Caco-2 (cell line): ENCODE measurements at places on chromosomes 2 and 18.

- peaks cover 6% of the 10 kb centered on the region; the same call in 1 of the 2 replicates for H3K4me1 ChIP-seq
- H3K4me3 ChIP-seq: no peak overlapping the region
- DNase-seq: no peak
- H3K27me3 ChIP-seq: no peaks in the 10 kb centered on the region
- no peak overlapping the region for H3K27ac ChIP-seq
Observed at GRCh38 chr2:19536136-19536535, 177.7 kb upstream of the OSR1 start.

GRCh38 chr2:235924675-235925063 lies 243.5 kb downstream of the GBX2 start:
- no peaks in the 10 kb centered on the region for H3K27me3 ChIP-seq
- H3K36me3 ChIP-seq: no peaks in the 10 kb centered on the region
- no peaks in the 10 kb centered on the region; the same call in 1 of the 2 replicates for H3K4me1 ChIP-seq
- H3K4me3 ChIP-seq: no peak overlapping the region
- no peak for DNase-seq

DNA sequence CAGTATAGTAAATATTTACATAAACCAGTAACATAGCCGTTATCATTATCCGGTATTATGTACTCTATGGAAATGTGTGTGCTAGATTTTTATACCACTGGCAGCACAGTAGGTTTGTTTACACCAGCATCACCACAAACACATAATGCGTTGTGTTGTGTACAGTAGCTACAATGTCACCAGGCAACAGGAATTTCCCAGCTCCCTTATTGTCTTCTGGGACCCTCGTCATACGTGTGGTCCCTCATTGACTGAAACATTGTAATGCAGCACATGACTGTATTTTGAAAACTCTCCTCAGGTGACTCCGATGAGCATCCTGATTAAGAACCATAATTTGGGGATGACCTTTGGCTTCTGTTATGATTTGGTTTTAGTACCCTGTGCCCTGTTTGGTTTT lies 31.3 kb downstream of the EHD3 start:
- no peak overlapping the region for H3K4me3 ChIP-seq
- H3K27me3 ChIP-seq: no peaks in the 10 kb centered on the region
- no peak for DNase-seq
- H3K4me1 ChIP-seq: no peaks in the 10 kb centered on the region

DNA sequence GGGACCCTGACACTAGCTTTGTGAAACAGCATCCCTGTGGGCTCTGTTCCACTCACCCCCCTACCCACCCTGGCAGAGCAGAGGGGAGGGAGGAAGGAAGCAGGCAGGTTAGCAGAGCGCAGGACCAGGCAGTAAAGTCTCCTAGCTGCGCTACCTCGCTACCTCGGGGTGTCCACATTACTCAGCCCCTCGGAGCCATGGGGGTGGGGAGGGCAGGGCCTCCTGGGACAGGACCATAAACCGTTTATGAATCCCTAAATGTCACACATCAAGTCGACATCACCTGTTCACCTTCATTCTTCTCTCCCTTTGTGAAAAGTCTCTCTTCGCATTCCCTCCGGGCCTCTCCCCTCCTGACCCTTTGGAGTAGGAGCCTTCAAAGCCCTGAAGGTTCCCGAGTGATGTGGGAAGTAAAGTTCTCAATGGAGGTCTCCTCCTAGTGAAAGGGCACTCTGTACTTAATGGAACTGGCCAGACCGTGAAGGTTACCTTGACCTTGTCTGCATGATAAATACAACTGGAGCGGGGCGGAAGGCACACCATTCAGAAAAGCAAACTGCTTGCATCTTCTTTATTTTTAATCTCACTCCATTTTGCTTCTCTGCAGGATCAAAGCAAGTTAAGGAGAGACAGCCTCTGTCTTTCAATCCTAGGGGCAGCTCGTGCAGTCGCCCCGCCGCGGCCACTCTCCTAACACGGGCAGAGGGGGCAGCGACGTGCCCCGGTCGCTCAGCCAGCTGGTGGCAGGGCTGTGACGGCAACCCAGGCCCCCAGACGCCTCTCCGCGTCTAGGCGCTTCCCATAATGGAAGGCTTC lies 23.7 kb upstream of the SMAD7 start:
- no peaks in the 10 kb centered on the region for H3K36me3 ChIP-seq
- no peaks in the 10 kb centered on the region for H3K27me3 ChIP-seq
- H3K27ac ChIP-seq: no peak overlapping the region
- peaks cover 6% of the 10 kb centered on the region for H3K4me1 ChIP-seq
- no peak for DNase-seq

- peaks cover 9% of the 10 kb centered on the region; the same call in 1 of the 2 replicates for H3K4me1 ChIP-seq
- H3K4me3 ChIP-seq: no peak overlapping the region
- no peak overlapping the region for H3K27ac ChIP-seq
- no peaks in the 10 kb centered on the region for H3K36me3 ChIP-seq
- peak; percentile 79 for DNase-seq
Observed at GRCh38 chr2:112941753-112942653, 31.0 kb downstream of the IL37 start.

- no peak overlapping the region for H3K27ac ChIP-seq
- H3K4me1 ChIP-seq: no peaks in the 10 kb centered on the region
- H3K36me3 ChIP-seq: no peaks in the 10 kb centered on the region
- H3K27me3 ChIP-seq: no peaks in the 10 kb centered on the region
Observed at GRCh38 chr2:183232161-183232865, 108.1 kb downstream of the NUP35 start.

DNA sequence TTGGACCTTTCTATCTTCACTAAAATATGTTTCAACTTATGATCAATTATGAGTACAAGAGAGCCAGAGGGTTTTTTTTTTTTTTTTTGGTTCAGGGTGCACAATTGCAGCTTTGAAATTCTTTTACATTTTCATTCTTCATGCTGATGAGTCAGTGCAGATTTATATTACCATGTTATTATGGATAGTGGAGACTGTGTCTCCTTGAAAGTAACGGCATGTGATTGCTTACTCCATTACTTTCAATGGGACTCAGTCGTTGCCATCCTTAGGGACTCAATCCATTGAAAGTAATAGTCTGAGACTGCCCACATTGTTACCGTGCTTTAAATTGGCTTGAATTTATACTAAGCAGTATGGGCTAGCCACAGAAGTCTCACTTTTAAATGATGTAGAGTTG lies 286.5 kb upstream of the FANCL start:
- H3K27ac ChIP-seq: no peak overlapping the region
- DNase-seq: no peak
- no peaks in the 10 kb centered on the region for H3K27me3 ChIP-seq
- no peaks in the 10 kb centered on the region for H3K4me1 ChIP-seq
- H3K36me3 ChIP-seq: no peaks in the 10 kb centered on the region

- H3K27me3 ChIP-seq: no peaks in the 10 kb centered on the region
- H3K4me3 ChIP-seq: no peak overlapping the region
- no peaks in the 10 kb centered on the region for H3K4me1 ChIP-seq
- DNase-seq: no peak
Observed at GRCh38 chr18:21901423-21901945, 160.9 kb downstream of the MIB1 start.

- no peak for DNase-seq
- no peak overlapping the region for H3K27ac ChIP-seq
- H3K4me1 ChIP-seq: no peaks in the 10 kb centered on the region
- no peak overlapping the region for H3K4me3 ChIP-seq
- H3K27me3 ChIP-seq: no peaks in the 10 kb centered on the region
Observed at GRCh38 chr18:3794537-3795348, 344.8 kb downstream of the TGIF1 start.

DNA sequence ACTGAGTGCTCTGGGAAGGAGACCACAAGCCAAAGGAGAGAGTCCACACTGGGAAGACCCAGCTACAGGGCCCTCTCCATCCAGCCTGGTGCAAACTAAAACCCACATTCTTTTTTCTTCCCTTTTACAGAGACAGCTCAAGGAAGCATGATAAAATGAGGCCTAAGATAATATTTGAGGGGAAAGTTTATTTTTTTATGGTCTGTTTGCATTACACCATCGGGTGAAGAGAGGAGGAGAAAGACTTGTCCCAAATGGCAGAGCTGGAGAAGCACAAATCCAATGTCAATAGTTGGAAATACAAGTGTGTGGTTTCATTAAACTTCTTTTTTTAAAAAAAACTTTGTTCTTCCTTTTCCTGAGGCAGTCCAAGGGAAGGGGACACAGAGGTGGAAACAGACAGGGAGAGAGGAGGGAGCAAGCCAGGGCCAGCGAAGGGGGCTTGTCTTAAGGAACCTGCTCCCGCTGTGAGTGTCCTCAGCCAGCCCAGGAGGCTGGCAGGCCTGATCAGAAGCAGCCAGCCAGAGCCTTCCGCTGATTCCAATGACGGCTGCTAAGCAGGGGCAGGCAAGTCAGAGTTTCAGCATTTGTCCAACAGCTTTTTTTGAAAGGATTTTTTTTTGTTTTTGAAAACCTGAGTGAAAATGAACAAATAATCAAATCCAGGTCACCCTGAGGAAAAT lies 203.8 kb upstream of the SIX2 start:
- H3K4me1 ChIP-seq: no peaks in the 10 kb centered on the region
- no peak overlapping the region for H3K27ac ChIP-seq
- DNase-seq: no peak
- H3K4me3 ChIP-seq: no peak overlapping the region
- no peaks in the 10 kb centered on the region for H3K27me3 ChIP-seq
- H3K36me3 ChIP-seq: no peaks in the 10 kb centered on the region

DNA sequence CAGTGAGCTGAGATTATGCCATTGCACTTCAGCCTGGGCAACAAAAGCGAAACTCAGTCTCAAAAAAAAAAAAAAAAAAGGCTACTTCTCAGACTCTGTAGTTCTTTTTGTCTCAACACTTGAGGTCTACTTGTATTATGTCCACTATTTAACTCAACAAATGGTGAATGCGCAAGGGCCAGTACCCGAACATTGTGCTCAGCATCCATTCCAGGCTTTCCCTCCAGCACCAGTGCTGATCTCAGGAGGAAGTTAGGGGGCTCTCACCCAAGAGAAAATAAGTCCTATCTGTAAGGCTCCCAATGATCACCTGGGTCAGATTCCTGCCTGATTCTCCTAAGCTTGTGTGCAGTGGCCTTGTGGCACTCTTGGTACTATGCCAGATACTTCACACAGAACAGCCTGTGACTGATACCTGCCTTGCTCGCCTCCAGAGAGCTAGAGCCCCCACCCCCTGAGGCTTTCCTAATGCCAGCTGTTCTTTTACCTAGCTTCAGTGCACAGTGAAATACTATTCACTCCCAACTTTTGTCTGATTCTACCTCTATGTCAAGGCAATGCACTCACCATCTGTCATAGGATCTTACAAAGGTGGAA lies 74.9 kb downstream of the INO80D start:
- peaks cover 1% of the 10 kb centered on the region for H3K36me3 ChIP-seq
- no peak overlapping the region for H3K4me3 ChIP-seq
- H3K27ac ChIP-seq: no peak overlapping the region
- no peak for DNase-seq

DNA sequence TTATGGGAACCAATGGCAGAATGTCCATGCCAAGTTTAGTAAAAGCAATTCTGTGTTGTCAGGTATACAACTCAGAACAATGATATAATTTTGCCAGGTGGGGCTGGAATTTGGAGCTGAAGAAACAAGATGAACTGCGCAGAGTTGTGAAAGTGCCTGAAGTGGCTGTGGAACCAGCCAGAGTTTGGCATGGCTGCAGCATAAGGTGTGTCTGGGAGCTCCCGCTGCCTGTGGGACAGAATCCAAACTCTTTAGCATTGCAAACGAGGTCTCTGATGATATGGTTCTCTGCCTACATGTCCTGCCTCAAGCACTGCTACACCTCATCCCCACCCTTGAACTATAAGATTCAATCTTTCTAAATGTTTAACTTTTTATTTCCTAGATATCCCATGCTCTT lies 909.7 kb downstream of the EPHA4 start:
- no peaks in the 10 kb centered on the region for H3K4me1 ChIP-seq
- no peaks in the 10 kb centered on the region for H3K36me3 ChIP-seq
- H3K27ac ChIP-seq: no peak overlapping the region
- DNase-seq: no peak
- no peak overlapping the region for H3K4me3 ChIP-seq

- no peaks in the 10 kb centered on the region for H3K4me1 ChIP-seq
- no peak overlapping the region for H3K27ac ChIP-seq
- H3K4me3 ChIP-seq: no peak overlapping the region
- no peaks in the 10 kb centered on the region for H3K27me3 ChIP-seq
- DNase-seq: no peak
- H3K36me3 ChIP-seq: no peaks in the 10 kb centered on the region
Observed at GRCh38 chr2:45291296-45291701, 282.0 kb upstream of the SIX2 start.

- H3K36me3 ChIP-seq: peaks cover 7% of the 10 kb centered on the region
- H3K4me1 ChIP-seq: no peaks in the 10 kb centered on the region
- no peaks in the 10 kb centered on the region for H3K27me3 ChIP-seq
- no peak for DNase-seq
Observed at GRCh38 chr2:135783439-135783838, 41.8 kb downstream of the UBXN4 start.

GRCh38 chr2:192687015-192687414 lies 492.3 kb upstream of the TMEFF2 start:
- H3K4me3 ChIP-seq: no peak overlapping the region
- no peak for DNase-seq
- no peaks in the 10 kb centered on the region for H3K4me1 ChIP-seq
- H3K27ac ChIP-seq: no peak overlapping the region

DNA sequence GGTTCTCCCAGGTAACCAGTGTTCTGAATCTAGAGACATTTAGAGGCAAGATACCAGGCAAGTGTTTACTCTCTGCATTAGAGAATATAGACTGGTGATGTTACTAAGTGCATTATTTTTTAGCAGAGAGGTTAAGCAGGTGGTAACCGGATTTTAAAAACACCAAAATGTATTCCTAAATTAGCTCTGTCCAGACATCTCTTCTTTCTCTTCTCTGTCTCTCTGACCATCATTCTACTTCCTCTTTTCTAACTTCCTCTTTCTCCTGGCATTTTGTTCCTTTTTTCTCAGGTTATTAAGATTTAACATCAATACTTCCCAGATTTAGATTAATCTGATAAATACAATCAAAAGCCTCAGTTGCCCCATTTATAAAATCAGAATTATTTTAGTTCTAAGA lies 31.7 kb upstream of the DYNC1I2 start:
- H3K4me3 ChIP-seq: no peak overlapping the region
- no peaks in the 10 kb centered on the region for H3K4me1 ChIP-seq
- no peaks in the 10 kb centered on the region for H3K27me3 ChIP-seq
- no peak for DNase-seq

DNA sequence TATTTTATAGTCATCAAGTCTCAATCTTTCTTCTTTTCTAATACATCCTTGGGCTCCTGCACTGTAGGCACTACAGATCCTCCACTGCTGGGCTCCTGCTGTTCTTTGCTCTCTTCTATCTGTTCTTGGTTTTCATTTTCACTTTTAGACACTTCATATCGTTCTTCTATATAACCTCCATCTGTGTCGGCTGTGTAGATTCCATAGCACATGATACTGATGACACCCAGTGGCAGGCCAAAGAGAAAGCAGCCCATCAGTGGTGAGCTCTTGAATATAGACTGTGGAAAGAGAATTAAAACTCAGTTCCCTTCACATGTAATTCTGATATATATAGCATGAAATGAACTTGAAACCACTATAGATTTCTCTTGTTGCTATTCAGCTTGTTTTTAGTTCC lies 38.0 kb downstream of the TMX3 start:
- H3K4me1 ChIP-seq: no peaks in the 10 kb centered on the region
- no peak for DNase-seq
- no peaks in the 10 kb centered on the region for H3K36me3 ChIP-seq
- H3K27me3 ChIP-seq: no peaks in the 10 kb centered on the region
